ENCODE measurements at places on chromosomes 1 and 21.

DNA sequence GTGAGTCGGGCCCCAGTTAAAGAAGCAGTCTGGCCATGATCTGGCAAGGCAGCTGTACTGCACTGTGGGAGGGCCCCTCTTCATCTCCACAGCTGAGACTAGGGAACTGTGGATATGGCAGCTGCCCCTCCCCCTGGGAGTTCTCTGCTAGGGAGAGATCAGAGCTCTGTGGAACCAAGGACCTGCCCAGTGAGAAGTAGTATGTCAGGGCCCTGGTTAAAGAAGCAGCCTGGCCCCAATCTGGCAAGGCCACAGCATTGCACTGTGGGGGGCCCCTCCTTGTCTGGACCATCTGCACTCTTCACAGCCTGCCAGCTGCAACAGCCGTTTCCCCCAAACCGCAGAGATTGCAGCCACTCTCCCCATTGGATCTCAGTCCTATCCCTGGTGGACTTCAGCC lies 208.5 kb downstream of the DNAH14 start:
- no peak for DNase-seq

DNA sequence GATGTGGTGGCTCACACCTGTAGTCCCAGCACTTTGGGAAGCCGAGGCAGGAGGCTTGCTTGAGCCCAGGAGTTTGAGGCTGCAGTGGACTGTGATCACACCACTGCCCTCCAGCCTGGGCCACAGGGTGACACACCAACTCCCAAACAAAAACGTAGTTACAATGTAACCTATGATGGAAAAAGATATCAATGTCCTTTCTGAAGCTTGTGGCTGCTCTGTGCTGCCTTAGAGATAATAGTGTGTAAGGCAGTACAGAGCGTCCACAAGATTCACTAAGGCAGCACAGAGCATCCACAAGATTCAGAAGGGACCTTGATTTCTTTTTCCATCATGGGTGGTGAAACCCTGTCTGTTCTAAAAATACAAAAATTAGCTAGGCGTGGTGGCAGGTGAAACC lies 42.5 kb downstream of the ACTN2 start:
- DNase-seq: no peak

- no peak for DNase-seq
Observed at GRCh38 chr21:38488640-38489270, 9.5 kb downstream of the ERG start.

GRCh38 chr1:1929639-1930545 lies 10.8 kb upstream of the TMEM52 start:
- no peak for DNase-seq

DNA sequence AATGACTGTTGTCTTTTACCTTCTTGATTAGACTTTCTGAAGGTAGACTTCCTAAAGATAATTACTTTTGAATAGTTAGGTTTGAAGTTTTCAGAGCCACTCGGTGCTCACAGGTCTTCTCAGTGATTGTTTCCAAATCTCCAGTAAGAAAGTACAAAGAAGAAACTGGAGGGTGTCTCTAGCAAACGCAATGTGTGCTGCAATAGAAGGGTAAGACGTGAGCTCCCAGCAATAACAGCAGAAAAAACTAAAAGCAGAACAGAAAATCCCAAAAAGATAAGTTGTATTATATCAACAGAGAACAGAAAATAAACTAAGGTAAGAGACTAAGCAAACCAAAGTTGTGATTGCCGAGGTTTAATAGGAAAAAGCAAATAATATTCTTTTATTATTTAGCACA lies 1.8 kb downstream of the CTTNBP2NL start:
- DNase-seq: no peak

DNA sequence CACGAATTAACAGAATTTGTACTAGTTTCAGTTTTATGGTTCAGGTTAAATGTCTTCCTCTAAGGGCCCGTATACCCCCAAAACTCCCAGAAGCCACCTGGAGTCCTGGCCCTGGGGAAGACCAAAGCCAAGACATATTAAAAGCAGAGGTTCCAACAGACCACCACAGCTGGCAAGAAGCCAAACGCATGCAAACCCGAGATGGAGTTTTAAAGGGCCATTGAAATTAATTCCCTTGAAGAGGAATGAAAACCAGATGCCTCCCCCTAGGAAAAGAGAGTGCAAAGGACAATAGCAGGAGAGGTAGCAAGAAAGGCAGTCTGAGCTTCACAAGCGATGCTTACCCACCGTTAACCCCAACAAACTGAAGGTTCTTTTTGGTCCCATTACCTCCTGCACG lies 48.1 kb downstream of the KANK4 start:
- no peak for DNase-seq

DNA sequence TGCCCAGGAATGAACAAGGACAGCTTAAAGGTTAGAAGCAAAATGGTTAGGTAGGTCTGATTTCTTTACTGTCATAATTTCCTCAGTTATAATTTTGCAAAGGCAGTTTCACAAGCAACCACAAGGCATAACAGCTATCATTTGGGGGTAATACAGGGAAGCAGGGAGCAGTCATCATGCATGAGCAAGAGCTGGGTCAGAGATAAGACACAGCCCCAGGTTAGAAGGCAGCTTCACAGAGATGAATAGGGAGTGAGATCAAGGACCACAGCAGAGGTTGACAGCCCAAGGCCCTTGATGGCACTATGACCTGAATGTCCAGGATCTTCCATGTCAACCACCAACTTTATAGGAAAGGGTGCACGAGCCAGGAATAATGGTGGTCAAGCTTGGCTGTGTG lies 9.0 kb upstream of the CSRP1 start:
- no peak for DNase-seq

GRCh38 chr1:60949154-60949825 lies 133.1 kb upstream of the NFIA start:
- no peak for DNase-seq

DNA sequence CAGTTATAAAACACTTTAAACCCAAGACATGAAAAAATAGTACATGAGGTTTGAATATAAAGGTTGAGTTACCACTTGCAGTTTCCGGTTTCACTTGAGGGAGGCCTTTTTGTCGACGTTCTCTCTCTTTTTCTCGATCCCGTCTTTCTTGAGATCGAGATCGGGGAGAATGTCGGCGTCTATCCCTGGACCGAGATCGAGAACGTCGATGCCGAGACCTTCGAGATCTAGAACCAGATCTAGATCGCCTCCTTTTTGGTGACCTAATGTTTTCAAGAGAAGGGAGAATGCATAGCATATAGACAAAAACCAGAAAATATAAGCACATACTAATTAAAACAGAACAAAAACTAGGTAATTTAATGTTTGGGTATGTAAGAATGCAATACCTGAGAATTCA lies 33.7 kb downstream of the SOD1 start:
- no peak for DNase-seq

- DNase-seq: no peak
Observed at GRCh38 chr1:56908619-56909221, 54.1 kb downstream of the C8A start.

DNA sequence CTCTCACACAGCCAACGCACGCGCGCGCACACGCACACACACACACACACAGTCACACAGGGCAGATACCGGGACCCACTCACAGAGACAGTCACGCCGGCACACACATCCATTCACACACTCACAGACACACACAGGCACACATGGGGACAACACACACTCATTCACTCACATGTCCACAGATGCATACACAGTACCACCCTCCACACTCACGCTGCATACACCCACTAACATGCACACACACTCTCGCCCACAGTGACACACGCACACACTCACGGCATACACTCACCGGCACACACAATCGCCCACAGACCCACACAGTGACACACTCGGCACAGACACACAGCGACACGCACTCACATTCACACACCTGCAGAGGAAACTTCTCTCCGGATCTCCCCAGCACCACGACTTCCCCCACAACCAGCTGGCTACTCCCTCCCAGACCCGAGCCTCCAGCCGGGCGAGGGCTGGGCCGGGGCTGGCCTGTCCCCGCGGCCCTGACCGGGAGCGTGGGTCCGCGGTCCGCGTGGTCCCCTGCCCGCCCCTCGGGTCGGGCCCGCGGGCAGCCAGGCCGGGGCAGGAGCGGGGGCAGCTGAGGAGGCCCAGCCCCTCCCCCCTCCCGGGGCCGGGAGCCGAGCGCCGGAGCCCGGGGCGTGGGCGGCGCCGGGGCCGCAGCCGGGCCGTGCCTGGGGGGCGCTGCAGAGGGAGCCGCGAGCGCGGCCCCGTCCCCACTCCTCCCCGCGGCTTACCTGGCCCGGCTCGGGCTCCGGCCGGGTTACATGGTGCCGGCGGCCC lies 552 bp downstream of the DLGAP3 start:
- peak; percentile 3 for DNase-seq

DNA sequence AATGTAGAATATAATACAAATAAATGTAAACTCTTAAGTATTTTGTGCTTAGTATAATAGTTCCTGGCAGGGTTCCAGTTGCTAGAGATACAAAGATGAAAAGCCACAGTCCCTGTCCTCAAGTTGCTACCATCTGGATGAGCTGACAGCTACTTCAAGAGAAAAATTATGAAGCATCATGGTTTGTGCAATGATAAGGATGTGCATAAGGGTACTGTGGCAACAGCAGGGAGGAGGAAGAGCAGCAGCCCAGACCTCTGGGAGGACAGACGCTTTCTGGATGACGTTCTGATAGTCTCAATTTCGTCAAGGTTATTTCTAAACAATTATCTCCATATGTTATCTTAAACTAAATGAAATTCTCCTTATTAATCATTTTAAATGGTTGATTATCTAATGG lies 198.9 kb downstream of the NTNG1 start:
- DNase-seq: no peak

- peak; percentile 27 for DNase-seq
Observed at GRCh38 chr21:46551636-46552241, 53.1 kb downstream of the S100B start.

DNA sequence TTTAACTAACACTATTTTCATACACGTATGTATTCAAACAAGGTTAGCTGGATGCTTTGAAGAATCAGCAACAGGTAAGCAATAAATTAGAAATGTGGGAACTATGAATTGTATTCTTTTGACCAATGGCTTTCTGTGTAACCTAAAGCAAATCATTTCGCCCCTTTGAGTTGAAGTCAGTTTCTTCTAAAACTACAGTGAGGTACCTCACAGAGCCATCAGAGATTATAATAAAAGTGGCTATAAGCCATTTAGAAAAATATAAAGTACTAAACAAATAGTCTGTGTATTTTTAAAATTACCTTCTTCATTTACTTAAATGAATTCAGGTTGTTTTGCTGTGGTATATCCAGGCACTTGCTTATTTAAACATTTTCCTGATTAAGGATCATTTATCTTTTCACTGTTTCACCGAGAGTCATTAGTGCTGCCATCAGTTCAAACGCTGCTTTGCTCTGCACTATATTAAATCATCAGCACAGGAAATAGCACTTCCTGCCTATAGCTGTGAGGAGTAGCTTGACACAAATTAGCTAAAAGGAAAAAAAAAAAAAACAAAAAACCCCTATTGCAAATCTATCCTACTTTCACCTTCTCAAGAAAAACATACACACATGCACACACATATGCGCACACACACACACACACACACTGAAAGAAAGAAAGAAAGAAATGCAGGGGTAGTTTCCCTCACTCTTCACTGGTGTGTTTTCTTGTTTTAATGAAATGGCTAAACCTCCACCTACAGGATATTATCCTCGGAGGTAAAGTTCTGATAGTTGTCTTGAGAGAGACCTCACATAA lies 39.8 kb upstream of the C1orf105 start:
- DNase-seq: no peak

DNA sequence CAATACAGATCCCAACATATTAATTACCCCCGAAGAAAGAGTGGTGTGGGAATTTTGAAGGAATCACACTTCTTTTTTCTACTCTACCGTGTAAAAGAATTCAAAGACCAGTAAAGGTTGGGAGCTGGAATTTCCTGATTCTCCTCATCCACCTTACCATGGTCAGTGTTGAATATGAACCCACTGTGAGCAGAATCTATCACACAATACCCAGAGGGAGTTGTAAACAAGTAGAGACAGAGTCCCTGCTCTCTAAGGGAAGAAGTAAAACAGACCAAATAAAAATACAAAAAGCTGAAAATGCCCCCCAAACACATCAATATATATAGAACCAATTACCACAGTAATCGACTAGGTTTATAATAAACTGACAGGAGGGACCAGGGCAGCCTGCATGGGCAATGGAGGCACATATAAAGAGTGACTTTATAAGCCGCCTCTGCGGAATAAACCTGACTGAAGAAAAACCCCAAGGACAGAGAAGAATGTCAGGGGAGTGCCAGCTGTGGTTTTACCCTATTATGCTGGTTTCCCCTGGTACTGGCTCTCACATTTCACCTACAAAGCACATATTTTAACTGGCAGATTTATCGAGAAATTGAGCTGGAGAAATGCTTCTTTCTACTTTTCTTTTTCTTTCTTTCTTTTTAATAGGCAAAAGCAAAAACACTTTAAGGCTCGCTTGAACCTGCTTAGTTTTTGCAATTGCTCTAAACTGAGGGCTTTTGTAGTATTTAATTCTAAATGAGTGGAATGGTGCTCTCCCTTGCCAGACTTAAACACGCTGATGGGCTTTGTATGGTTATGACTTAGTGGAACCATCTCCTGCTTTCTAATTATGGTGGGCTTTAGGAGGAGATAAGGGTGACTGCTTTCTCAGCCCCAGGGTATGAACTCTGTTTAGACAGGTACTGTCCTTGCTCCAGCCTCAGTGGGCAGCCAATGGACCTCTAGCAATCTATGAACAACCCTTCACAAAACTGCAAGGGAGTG lies 244.8 kb downstream of the ASTN1 start:
- no peak for DNase-seq

- DNase-seq: peak; percentile 11
Observed at GRCh38 chr1:86741947-86742572, 37.7 kb downstream of the SH3GLB1 start.

DNA sequence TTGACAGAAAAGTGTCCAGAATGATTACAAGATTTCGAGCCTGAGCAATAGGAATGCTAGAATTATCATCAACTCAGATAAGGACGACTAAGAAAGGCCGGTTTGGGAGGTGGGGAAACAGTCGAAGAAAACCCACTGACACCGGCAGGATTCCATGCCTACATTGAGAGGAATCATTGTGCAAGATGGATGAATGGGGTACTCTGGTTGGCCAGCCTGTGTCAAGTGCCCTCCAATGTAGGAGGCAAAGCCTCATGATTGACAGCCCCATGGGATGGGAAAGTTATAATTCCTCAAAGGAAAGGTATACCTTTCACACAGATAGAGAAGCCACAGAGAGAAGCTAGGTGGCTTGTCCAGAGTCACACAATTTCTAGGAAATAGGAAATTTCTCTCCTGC lies 153.5 kb upstream of the CTTNBP2NL start:
- DNase-seq: no peak

- DNase-seq: no peak
Observed at GRCh38 chr21:40938611-40939010, 91.7 kb upstream of the DSCAM start.

DNA sequence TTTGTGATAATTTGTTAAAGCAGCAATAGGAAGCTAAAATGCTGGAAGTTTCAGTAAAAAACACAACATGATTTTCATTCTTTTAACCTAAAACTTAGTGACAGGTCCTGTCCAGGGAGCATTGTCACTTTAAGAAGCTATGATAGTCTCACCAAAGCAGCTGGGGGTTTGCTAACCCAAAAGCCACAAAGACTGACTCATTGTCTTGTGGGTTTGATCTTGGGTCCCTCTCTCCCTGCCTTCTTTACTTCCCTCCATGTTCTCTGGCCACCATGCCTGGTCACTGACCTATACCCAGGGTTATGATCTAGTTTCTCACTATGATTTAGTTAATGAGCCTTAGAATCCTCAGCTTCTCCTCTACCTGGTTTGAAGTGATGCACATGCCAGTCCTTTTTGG lies 213.5 kb upstream of the PTGFR start:
- no peak for DNase-seq

GRCh38 chr1:164183854-164184635 lies 374.9 kb upstream of the PBX1 start:
- no peak for DNase-seq

Data from stimulated activated CD4-positive, alpha-beta T cell treated with anti-CD3 and anti-CD28 coated beads, Interleukin-4, amount 100 ng/mL, for 4 hours (primary cell).